ENCODE measurements at places on chromosomes 1 and 21. TPM values are rescaled to one million over a fixed set of nuclear protein-coding genes. Genes with fewer than 3 reads are reported as not detected.
A peak's percentile ranks its signal among the peaks of the same experiment; 100 is the strongest.

DNA sequence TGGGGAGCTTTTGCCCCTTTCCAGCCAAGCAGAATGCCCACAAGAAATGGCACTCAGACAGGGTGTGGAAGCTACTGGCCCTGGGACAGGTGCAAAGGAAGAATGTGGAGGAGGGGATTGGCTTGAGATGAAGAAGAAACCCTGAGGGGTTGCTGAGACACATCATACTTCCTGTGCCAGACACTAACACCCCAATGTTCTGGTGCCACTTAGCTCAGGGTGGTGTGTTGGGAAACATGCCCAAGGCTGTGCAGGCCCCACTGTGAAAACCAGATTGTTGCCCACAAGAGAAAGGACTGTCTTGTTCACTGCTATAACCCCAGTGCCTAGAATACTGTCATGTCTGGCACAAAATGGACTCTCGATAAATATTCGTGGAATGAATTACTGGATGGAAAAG is 9.9 kb upstream of the PAQR6 start:
- DNase-seq: no peak

GRCh38 chr1:27931759-27932158 is 3.0 kb upstream of the SMPDL3B start:
- DNase-seq: no peak

DNA sequence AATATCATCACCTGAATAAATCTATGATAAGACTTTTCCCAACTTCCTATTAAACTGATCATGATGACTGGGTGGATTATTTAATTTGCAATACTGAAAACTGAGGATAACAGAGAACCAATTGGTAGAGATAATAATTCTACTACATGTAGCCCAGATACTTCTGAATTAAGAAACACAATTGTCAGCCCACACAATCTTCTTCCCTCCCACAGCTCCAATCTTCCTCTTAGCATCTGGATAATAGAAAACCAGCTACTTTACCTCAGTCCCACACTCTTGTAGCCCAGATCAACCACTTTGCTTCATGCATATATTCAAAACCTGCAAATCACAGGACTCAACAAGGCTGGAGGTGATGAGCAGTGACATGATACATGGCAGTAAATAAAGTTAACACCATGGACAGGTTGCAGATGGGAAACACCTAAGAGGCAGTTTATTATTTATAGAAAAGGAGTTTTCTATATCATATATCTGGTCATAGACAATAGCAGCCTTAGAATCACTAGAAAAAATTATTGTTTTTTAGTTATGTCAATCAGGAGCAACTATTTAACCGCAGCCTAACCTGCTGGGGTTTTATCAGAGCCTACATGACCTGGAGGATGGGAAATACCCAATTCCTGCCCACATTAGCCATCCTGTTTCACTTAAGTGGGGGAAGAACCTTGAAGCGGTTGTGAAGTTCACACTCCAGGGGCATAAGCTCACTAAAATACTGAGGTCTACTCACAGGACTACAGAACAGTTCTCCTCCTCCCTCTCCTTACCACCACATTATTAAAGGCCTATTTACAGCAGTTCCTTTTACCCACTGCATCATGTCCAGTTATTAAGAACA is 16.7 kb downstream of the FRRS1 start:
- DNase-seq: no peak

GRCh38 chr1:55747408-55747841 is 532.3 kb upstream of the USP24 start:
- no peak for DNase-seq

GRCh38 chr1:97340951-97341350 is 579.9 kb downstream of the DPYD start:
- DNase-seq: peak; percentile 25

DNA sequence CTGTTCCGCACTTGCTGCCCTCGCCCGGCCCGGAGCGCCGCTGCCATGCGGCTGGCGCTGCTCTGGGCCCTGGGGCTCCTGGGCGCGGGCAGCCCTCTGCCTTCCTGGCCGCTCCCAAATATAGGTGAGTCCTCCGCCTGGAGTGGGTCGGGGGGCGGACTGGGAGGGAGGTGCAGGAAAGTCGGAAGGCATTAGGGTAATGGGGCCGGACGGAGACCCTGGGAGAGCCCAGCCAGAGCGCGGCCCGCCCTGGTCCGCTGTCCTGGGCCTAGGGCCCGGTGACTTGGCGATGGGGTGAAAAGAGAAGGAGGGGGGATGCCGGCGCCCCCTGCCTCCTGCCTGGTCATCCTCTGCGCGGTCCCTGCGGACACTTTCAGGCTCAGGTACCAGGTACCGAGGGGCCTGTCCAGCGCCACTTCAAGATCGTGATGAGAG is 243 bp downstream of the ADAM15 start:
- DNase-seq: no peak

GRCh38 chr1:234320549-234320948 is 52.7 kb upstream of the COA6 start:
- no peak for DNase-seq

- peak; percentile 20 for DNase-seq
These were observed 78.2 kb upstream of the CAPZB start for GRCh38 chr1:19563324-19564097.

DNA sequence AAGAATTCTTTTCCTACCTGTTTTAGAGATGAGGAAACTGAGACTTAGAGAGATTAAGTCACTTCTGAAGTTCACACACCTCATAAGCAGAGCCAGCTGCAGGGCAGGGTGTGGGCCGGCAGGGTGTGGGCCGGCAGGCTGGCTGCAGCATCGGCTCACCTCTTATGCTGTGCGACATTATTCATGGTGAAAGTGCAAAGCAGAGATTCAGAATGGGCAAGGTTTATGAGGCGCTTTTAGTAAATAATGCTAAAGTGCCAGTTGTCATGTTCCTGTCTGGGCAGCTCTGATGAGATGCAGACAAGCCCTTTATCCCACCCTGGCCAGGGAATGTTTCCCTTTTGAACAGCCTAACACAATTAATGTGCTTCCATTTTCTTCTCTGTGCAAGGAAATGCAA is 14.6 kb downstream of the MAB21L3 start:
- DNase-seq: no peak

DNA sequence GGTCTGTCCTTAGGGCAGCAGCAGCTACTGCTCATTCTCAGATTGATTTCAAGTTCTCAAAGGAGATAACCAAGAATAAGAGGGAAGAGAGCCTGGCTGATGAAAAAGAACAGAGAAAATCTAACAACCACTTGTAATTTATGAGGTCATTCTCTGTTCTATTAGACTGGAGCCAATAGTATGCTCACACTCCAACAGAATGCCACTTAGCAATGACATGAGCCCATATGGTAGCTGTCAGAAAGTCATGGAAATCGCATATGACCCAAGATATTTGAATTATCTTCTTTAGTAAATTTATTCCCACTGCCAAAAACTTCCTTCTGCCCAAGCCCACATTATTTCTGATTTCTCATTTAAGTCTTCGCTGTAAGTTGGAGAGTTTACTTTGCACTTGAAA is 53.7 kb upstream of the PLA2G4A start:
- no peak for DNase-seq

- DNase-seq: no peak
These were observed 6.4 kb downstream of the DISP1 start for GRCh38 chr1:222821239-222821638.

DNA sequence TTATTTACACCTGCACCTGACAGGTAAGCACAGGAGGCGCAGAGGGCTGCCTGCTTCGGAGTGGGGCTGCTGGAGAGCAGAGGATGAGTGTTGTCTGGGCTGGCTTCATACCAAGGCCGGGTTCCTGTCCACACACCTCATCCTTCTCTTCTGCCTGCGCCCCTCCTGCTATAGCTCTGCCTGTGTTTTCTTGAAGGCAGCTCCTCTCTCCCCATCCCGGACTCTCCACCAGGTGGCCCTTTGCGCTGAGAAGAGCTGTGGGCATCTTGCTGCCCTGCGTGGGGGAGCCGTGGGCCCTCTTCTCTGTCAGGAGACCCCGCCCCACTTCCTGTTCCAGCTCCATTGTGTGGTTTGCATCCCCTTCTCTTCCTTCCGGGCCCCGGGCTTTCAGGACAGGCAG is 35.0 kb downstream of the ARHGEF10L start:
- DNase-seq: no peak

DNA sequence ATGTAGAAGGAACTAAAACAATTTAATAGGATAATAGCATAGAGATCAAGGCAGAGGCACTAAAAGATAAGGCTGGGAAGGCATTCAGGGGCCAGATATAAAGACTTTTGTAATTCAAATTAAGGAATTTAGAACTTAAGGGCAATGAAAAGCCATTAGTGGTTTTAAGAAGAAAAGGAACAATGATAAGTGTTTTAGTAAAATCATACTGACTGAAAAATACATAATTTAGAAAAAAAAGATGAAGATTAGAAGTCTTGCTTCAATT is 14.1 kb upstream of the RGS2 start:
- no peak for DNase-seq

GRCh38 chr1:109398343-109399225 is 866 bp upstream of the SORT1 start:
- DNase-seq: no peak

GRCh38 chr21:17585875-17586450 is 26.7 kb downstream of the BTG3 start:
- DNase-seq: no peak

DNA sequence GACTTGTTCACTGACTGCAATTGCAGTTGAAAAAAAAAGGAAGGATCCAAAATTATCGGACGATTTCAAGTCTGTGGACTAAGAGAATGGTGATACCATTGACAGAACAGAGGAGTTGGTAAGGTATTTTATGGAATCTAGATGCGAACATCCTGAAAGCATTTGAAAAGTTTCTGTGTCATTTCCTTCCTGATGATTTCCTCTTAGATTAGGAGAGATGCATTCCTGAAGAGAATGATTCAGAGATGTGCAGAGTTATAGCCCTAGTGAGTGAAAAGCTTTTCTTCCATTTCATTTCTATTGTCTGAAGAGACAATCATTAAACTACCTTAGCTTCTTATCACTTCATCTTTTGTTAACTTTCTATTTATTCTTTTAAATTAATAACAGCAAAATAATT is 200.0 kb downstream of the KCNK2 start:
- DNase-seq: no peak

GRCh38 chr1:111517469-111518225 is 14.2 kb upstream of the ADORA3 start:
- DNase-seq: no peak

Gene DMRTA2
- not detected for polyA plus RNA-seq

Gene HES5
- polyA plus RNA-seq: not detected

Gene SPATA21
- polyA plus RNA-seq: not detected

Gene TNFSF18
- polyA plus RNA-seq: 8.8 TPM

Gene NCSTN
- 214 TPM for polyA plus RNA-seq

Gene FAM177B
- polyA plus RNA-seq: not detected

Gene EDARADD
- not detected for polyA plus RNA-seq

Gene SPATA17
- polyA plus RNA-seq: 1.1 TPM

Gene FAAH
- 1.8 TPM for polyA plus RNA-seq

Gene MXRA8
- 702 TPM for polyA plus RNA-seq

All from BJ (cell line).